ENCODE measurements at places on chromosomes 5 and 9. TPM values are rescaled to one million over a fixed set of nuclear protein-coding genes. Genes with fewer than 3 reads are reported as not detected.

MRPS30 gene
- total RNA-seq: 50.3 TPM

GRCh38 chr9:89449261-89449671 is 48.6 kb downstream of the SEMA4D start:
- no peak overlapping the region for H3K4me3 ChIP-seq
- no peak overlapping the region for H3K27ac ChIP-seq
- peaks cover 4% of the 10 kb centered on the region for H3K4me1 ChIP-seq
- H3K36me3 ChIP-seq: peaks cover 3% of the 10 kb centered on the region
- H3K27me3 ChIP-seq: no peaks in the 10 kb centered on the region

- no peak overlapping the region for H3K4me3 ChIP-seq
- no peak overlapping the region for H3K27ac ChIP-seq
- H3K4me1 ChIP-seq: no peaks in the 10 kb centered on the region
- H3K27me3 ChIP-seq: no peaks in the 10 kb centered on the region
- no peak for DNase-seq
- no peaks in the 10 kb centered on the region for H3K36me3 ChIP-seq
These were observed 77.9 kb downstream of the TRIM32 start for GRCh38 chr9:116765011-116765410.

SLC6A3 gene
- total RNA-seq: not detected

ST6GALNAC6 gene
- total RNA-seq: 36.7 TPM

DNA sequence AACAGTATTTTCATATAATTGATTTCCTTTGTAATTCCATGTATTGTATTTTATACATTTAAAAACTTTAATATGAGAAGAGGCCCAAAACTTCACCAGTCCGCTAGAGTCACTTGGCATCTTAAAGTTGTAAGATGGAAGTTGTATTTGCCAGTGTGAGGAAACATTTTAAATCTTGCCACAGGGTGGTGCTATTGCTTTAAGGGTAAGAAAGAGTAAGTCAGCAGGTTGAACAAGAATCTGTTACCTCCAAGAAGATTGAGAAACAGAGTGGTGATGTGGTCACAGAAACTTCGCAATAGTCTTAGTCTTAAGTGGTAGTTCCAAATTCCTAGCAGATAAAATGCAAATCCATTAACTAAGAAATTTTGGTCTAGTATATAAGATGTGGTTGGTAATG is 39.8 kb upstream of the RANBP6 start:
- DNase-seq: no peak
- H3K36me3 ChIP-seq: no peaks in the 10 kb centered on the region
- H3K4me3 ChIP-seq: no peak overlapping the region
- H3K4me1 ChIP-seq: no peaks in the 10 kb centered on the region
- H3K27me3 ChIP-seq: no peaks in the 10 kb centered on the region

KCNMB1 gene
- total RNA-seq: not detected

DNA sequence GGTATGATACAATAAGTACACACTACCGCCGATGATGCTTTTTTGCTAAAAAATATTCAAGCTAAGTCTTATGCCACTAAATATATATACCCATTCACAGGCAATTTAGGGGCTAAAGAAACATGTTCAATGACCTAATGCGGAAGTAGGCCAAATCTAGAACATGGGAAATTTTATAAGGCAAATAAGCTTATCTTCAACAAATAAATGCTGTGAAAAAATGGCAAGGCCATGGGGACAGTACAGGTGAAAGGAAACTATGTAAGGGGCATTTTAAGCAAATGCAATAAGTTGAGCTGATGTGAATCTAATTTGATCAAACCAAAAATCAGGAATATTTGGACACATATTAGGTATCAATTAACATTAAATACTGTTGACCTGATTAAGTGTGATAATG is 339.5 kb upstream of the EDIL3 start:
- no peak overlapping the region for H3K27ac ChIP-seq
- H3K36me3 ChIP-seq: no peaks in the 10 kb centered on the region
- H3K4me3 ChIP-seq: no peak overlapping the region
- no peaks in the 10 kb centered on the region for H3K27me3 ChIP-seq
- H3K4me1 ChIP-seq: peaks cover 1% of the 10 kb centered on the region
- DNase-seq: no peak

GRCh38 chr5:83050723-83051340 is 26.4 kb downstream of the TMEM167A start:
- H3K4me3 ChIP-seq: no peak overlapping the region
- peaks cover 5% of the 10 kb centered on the region for H3K4me1 ChIP-seq

- no peaks in the 10 kb centered on the region for H3K36me3 ChIP-seq
- no peak for DNase-seq
- H3K27me3 ChIP-seq: peaks cover 3% of the 10 kb centered on the region
- no peak overlapping the region for H3K4me3 ChIP-seq
- H3K27ac ChIP-seq: no peak overlapping the region
- no peaks in the 10 kb centered on the region for H3K4me1 ChIP-seq
These were observed 33.0 kb upstream of the PDZD2 start for GRCh38 chr5:31605920-31606319.

DNA sequence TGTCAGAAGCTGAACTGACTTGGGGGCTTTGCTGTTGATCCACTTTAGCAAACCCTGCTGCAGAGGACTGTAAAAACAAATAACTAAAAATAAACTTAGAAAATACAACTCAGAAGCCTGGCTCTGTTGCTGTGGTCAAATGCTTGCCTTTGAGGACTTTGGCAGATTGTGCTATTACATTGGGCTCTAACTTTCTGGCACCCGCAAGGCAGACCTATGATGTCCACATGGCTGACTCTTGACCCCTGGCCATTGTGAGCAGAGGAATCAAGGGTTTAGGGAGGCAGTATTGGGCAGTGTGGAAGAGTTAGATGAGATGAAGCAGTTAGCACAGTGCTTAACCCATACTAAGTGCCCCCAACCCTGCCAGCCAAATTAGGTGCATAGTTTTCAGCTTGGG is 34.0 kb downstream of the OTULIN start:
- no peaks in the 10 kb centered on the region for H3K27me3 ChIP-seq
- peaks cover 22% of the 10 kb centered on the region for H3K36me3 ChIP-seq
- H3K27ac ChIP-seq: no peak overlapping the region
- H3K4me1 ChIP-seq: no peaks in the 10 kb centered on the region
- H3K4me3 ChIP-seq: no peak overlapping the region

OR2V1 gene
- total RNA-seq: not detected
